ENCODE measurements at places on chromosomes 1 and 21.
A peak's percentile ranks its signal among the peaks of the same experiment; 100 is the strongest.

DNA sequence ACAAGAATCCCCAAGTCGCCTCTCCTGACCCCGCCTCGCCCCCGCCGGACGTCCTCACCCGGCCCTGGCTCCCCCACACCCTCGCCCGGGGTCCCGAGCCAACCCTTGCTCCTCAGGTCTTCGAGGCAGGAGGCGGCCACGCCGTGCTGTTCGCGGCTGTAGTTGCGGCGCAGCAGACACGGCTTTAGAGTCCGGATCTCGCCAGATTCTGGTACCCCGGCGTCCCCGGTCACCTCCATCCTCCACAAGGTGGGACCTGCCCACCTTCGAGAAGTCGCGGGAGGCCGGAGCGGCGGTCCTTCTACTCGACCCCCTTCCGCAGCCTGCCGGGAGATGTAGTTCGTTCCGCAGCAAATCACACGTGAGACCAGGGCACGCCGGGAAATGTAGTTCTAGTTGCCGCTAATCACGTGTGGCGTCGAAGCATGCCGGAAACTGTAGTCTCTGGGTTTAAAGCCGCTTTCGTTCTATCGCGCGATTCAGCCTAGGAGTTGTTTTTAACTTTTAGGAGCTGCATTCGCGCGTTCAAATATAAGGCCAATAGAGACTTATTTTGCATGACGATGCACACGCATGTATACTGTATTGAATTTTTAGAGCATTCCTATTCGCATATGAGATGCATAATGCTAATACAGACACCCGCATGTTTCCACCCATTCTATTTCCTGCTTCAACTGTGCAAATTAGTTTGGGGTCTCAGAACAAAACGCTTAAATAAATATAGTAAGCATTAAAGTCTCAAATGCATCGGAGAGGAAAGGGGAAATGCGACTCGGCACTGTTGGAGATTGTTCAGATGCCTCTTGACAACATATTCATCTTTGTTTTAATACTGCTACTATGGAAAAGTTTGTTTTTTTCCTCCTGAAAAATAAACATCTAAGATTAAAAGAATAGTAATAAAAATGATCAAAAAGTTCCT is at the start of gene DFFA:
Gene DFFA (minus strand): TSS at position 310 of the 925 bp plus-strand sequence. CDS start 71 bp downstream, at position 239.
- DNase-seq: peak; percentile 90

- peak; percentile 83 for DNase-seq
Observed at GRCh38 chr1:9294910-9295636, 2.4 kb downstream of the SPSB1 start.

- no peak for DNase-seq
Observed at GRCh38 chr1:37056325-37056724, 22.0 kb upstream of the GRIK3 start.

GRCh38 chr1:32263744-32264143 is 12.7 kb downstream of the LCK start:
- DNase-seq: no peak

DNA sequence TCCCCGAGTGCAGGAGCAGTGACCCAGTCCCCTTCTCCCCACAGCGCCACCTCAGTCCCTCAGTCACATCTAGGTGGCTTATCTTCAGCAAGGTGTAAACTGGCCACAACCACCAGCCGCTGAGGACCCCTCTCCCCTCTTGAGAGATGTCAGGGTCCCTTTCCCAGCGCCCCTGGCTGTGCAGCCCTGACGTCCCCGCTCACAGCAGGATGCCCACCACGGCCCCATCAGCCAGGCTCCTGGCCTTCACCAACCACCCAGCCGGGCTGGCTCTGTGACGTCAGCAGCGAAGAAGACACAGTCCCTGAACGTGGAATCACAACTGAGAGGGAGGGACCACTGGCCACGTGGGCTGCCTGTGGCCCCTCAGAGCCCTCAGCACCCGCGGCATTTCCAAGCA is 249.4 kb downstream of the NPHP4 start:
- no peak for DNase-seq
